B cell (primary cell): ENCODE measurements at places on chromosomes 11 and 22. TPM values are rescaled to one million over a fixed set of nuclear protein-coding genes. Genes with fewer than 3 reads are reported as not detected.

OR2AG2 gene
- 0.27 TPM in 1 of 2 replicates, not detected in the other for total RNA-seq

CACNA1I gene
- 0.17 and 0.25 TPM in 2 replicates for total RNA-seq

SYT8 gene
- total RNA-seq: not detected in 2 replicates

RNF215 gene
- 16.7 and 18.6 TPM in 2 replicates for total RNA-seq

OR5D14 gene
- not detected in 2 replicates for total RNA-seq

BCO2 gene
- total RNA-seq: 1.7 and 4.4 TPM in 2 replicates

DNAJB7 gene
- total RNA-seq: not detected in 2 replicates
